ENCODE measurements at places on chromosomes 3 and 15.

DNA sequence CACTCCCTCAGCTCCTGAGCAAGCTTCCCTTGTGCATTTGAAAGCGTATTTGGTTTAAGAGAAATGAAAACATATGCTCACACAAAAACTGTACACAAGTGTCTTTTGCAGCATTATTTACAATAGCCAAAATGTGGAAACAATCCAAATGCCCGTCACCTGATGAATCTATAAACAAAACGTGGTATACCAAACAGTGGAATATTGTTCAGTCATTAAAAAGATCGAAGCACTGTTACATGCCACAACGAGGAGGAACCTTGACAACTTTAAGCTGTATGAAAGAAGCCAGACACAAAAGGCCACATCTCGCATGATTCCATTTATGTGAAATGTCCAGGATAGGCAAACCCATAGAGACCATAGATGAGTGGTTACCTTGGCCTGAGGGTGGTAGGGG, 71.6 kb upstream of the CMTM7 start:
- DNase-seq, result no peak

- DNase-seq, result no peak
Observed at GRCh38 chr15:62945760-62946159, 96.8 kb upstream of the TPM1 start.

DNA sequence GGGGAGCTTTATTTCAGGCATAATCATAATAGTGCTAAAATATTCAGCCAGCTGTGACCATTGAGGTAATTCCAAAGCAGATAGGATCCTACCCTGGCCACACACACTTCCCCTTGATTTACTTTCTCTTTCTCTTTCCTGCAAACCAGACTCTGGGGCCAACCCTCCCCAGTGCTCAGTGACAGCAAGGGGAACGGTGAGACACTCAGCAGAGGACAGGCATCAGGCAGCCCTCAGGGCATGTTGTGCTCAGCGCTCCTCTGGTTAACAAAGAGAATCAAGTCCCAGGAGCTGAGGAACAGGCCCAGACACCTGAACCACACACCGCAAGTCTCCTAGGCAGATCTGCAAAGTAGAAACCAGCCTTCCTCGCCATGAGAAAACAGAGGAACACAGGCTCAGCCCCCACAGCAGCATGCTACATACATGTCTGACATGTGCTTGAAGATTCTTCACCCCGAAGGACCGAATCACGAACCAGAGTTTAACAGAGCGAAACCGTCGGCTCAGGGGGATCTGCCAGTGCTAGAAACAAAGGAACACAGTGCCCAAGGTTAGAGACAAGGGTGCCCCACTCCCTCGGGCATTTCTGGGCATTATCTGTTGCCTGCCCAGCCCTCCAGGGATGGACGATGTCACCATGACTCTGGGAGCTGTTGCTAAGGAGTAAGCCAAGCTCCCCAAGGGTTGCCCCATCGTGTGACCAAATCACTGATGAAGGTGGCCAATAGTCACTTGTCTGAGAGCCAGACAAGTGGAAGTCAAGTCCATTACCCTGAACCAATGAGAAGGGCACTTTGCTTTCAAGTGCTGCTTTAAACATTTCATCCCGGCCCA, 17.5 kb downstream of the HDC start:
- DNase-seq, result no peak

GRCh38 chr3:57288403-57288802, 4.1 kb downstream of the ASB14 start:
- no peak for DNase-seq

- DNase-seq, result no peak
Observed at GRCh38 chr3:143654906-143655305, 193.4 kb downstream of the SLC9A9 start.

DNA sequence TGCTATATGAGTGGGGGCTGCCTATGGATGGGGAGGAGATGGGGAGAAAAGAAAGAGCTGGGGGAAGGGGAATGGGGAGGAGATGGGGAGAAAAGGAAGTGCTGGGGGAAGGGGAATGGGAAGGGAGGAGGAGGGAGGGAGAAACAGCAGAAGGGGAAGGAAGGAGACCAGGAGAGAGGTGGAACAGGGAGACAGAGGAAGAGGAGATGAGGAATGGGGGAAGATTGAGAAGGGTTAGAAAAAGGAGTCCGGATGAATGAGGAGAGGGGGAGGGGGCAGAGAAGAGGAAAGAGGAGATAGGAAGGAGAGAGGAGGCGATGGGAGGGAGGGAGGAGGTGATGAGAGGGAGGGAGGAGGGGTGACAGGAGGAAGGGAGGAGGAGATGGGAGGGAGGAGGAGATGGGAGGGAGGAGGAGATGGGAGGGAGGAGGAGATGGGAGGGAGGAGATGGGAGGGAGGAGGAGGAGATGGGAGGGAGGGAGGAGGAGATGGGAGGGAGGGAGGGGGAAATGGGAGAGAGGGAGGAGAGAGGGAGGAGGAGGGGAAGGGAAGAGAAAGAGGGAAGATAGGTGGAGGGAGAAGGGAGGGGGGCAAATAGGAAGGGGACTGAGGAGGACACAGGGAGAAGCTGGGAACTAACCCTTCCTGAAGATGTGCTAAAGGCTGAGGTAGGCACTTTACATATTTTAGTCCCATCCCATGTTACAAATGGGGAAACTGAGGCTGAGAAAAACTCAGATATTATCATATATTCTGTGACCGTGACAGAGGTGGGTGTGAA, 6.6 kb upstream of the BCL2L10 start:
- no peak for DNase-seq

GRCh38 chr3:111939873-111940272, 39.0 kb upstream of the ABHD10 start:
- DNase-seq, result no peak

GRCh38 chr3:21435871-21436270, 315.1 kb downstream of the ZNF385D start:
- DNase-seq, result no peak

- no peak for DNase-seq
Observed at GRCh38 chr3:72011485-72011884, 226.5 kb upstream of the PROK2 start.

DNA sequence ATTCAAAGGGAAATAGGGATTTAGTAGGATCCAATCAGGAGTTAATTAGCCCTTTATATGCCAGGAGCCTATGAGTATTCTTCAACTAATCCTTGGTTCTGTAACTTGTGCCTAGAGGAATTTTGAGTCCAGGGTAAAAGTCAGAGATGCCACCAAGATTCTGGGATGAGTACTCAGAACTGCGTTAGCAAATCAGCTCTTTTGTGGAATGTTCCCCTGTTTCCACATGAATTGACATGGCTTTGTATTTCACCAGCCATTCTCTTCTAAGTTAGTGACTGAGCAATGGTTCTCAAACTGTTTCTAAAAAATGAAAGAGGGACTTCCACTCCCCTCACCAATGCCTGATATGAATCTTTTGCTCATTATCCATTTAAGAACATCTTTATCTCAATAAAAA, 508.7 kb downstream of the SOX2 start:
- no peak for DNase-seq

- DNase-seq, result no peak
Observed at GRCh38 chr3:191682961-191683360, 222.0 kb downstream of the PYDC2 start.

GRCh38 chr15:86905625-86906256, 826.1 kb downstream of the AGBL1 start:
- DNase-seq, result no peak

DNA sequence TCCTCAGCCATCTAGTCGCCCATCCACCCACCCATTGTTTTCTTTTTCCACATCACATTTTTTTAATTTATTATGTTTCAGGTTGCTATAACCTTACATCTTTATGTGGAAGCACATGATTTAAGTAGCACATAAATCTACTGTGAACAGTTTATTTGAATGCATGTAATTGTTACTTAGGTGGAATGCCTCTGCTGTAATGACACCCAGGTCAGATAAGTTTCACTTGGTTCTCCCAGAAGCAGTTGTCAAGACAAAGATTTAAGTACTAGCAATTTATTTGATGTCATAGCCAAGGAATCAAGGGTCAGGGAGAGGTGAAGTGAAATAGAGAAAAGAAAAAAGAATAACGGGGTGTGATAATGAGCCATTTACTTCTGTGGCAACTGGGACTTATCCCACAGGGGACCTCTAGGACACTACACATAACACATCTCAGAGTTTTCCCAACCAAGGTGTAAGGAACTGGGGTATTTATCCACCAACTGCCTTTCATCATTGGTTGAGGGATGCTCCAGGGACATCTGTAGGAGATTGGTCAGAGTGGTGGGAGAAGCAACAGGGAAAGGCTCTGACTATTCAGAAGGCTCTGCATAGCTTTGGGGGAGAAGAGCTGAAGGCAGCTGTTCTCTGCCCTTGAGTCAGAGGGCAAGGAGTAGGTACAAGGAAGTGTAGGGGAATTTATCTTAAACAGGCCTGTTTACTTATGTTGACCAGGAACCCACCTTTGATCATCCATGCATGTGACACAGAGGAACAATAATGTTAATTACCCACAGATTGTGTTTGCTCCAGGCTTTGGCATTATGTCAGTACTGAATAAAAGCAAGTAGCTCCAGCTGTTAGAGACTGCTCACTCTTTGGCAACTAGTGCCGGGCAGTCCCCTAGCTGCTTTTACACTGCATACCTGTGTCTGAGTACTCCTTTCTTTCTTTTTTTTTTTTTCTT, 94.8 kb downstream of the CD200R1L start:
- no peak for DNase-seq

DNA sequence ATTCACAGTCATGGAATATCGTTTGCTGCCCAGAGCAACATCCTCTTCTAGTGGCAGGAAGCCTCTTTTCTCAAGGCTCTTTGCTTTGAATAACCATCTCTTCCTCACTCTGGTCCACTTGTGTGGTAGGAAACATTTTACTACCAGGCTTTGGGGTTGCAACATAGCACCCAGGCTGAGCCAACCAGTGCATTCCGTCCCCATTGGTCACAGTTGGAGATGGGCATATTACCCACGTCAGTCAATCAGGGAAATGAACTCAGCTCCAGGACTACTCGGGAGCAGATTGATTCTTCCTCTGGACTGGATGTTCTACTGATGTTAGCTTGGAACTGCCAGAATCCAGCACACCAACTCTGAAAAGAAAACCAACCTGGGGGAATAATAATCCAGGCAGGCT, 4.2 kb upstream of the PEX5L start:
- DNase-seq, result no peak

GRCh38 chr15:31732726-31733125, 297.6 kb upstream of the CHRNA7 start:
- no peak for DNase-seq

- no peak for DNase-seq
Observed at GRCh38 chr3:115340586-115340985, 193.5 kb upstream of the ZBTB20 start.

GRCh38 chr15:72113347-72114031, 4.5 kb downstream of the MYO9A start:
- DNase-seq, result no peak

DNA sequence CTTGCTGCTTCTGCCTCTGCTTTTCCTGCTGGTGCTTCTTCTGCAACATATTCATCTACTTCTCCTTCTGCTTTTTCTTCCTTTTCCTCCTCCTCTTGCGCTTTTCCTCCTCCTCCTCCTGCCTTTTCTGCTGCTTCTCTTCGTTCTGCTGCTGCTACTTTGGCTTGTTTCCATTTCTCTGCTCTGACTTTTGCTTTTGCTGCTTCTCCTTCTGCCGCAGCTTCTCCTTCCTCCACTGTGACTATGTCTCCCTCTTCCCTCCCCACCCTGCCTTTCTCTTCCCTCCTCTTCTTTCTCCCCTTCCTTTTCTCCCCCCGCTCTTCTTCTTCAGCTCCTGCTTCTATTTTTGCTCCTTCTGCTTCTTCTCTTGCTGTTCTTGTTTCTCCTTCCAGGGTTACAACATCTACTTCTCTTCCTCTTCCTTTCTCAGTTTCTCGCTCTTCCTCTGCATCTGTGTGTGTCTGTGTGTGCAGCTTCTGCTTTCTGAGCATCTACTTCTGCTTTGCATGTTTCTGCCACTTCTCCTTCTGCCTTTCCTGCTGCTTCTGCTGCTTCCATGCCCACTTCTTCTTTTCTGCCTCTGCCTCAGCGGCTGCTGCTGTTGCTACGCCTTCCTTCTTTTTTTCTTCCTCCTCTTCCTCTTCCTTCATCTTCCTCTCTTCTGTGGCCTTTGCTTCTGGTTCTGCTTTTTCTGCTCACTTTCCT, 51.4 kb downstream of the FAM43A start:
- peak; percentile 96 for DNase-seq

DNA sequence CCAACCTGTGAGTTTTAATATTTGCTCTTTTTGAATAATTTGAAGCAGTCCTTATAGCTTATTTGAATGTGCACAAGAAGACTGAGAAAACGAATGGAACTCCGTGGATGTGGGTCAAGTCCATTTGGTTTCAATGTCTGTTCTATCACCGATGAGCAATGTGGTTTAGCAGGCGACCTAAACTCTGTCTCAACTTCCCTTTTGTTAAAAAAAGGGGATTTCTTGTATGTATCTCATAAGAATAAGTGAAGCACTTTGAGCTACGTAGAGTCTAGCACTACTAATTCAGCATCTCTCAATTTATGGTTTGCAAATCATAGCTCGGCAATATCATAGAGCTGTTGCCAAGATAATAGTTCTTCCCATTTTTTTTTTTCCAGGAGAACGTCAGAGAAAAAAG, 4.6 kb upstream of the SKIL start:
- no peak for DNase-seq

DNA sequence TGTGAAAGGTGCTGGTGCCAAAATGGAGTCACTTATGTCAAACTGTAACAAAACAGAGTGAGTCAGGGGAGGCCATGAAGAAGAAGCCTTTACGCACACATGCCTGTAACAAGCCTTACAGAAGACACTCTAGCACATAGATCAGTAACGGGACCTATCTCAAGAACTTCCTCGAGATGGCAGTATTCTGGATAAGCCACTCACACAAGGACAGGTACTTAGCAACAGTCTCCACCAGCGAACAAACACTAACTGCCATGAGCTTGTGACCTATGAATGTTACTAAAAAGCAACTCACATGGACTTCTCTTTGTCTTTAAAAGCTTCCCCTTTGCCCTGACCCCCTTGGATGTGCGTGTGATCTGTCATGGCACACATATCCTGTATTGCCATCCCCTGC, 235.1 kb downstream of the CD47 start:
- peak; percentile 83 for DNase-seq

DNA sequence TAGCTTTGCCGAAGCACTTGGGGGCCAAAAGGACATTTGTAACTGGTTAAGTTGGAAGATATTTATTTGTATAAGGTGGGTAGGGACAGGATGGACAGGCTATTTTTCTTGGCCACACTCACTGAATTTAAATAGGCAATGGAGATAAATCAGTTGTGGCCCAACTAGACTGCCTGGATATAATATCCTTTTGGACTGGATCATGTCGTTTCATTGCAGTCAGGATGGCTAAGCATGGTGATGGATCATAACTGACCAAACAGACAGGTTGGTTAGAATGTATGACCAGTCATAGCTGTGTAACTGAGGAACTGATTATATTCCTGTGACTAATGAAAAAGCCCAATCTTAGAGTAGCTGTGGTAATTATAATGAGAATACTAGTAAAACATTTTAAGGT, 284.0 kb downstream of the LPP start:
- no peak for DNase-seq

- no peak for DNase-seq
Observed at GRCh38 chr3:160801386-160802118, 45.5 kb downstream of the PPM1L start.

DNA sequence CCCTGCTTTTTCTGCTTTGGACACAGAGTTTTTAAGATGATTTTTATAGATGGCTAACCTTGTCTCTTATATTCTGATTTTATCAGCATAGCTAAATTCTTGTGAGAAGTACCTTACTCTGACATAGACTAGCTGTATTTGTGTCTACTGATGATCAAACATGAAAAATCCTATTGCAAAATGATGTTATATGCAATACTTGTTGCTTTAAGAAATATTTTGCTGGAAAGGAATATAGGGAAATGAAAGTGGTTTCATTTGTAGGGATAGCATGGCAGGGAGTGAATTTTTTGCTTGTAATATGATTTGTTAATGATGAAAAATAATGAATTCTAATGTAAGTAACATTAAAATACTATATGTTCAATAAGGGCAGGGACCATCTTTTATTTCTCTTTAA, 35.9 kb downstream of the CFAP91 start:
- DNase-seq, result no peak
